NCI-H2029 (cell line): ENCODE measurements at places on chromosomes 3 and 15.

GRCh38 chr3:37028329-37028728 lies 35.0 kb downstream of the MLH1 start:
- no peak for DNase-seq

DNA sequence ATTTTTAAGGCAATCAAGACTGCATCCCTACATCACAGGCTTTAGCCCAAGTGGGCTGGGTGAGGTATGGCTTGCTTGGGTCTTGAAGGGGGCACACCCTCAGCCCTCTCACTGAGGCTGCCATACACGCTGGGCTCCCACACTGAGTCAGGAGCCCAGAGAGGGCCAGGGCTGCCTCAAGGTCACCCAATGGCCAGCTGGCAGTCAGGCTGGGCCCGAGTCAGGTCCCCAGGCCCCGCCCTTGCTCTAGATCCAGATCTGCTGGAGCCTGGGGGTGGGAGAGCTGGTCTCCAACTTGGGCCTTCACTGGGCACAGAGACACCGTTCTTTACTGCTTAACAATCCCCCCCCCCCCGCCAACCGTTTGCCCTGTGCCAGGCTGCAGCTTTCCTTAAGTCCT lies 88.1 kb downstream of the IQSEC1 start:
- DNase-seq: no peak

- no peak for DNase-seq
These were observed 472 bp downstream of the BSN start for GRCh38 chr3:49554633-49555265.

- DNase-seq: no peak
These were observed 976 bp upstream of the ABTB1 start for GRCh38 chr3:127671523-127672428.

GRCh38 chr15:91867581-91868026 lies 14.1 kb downstream of the SLCO3A1 start:
- DNase-seq: no peak

- DNase-seq: no peak
These were observed 343.3 kb downstream of the GRM7 start for GRCh38 chr3:7203969-7204847.

DNA sequence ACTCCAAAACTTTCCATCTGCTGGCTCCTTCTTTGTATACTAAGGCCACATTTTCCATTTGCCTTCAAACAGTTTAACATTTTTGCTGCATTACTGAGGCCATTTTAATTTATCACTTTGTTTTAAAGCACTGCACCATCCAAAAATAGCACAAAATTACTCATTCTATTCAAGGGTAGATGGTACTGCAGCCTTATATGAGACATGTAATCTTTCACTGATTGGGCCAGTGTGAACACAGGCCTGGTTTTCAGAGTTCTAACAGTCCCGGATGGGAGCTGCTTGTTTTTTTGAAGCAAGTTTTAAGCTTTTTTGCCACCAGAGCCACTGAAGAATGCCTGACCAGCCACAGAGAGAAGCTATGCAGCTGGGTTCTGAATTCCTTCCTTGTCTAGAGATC lies 172.3 kb upstream of the TSC22D2 start:
- no peak for DNase-seq

GRCh38 chr15:101647251-101647650 lies 4.9 kb downstream of the TM2D3 start:
- no peak for DNase-seq

DNA sequence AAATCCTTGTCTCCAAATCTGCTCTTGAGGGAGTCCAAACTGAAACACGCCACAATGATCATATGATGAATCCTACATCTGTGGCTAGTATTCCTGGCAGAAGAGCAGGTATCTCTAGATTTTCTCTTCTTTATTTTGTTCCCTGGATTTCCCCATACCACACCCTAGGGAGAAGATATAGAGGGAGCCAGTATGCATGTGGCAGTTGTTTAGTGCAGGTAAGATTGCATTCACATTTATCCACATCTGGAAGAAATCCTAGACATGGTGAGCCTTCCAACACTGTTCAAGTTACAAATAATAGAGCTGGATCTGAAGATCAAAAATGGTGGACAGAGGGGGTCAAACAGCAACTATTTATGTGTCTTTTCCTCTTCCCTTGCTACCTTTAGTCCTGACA lies 316.7 kb downstream of the ZNF385D start:
- DNase-seq: no peak

GRCh38 chr15:62828364-62828763 lies 214.2 kb upstream of the TPM1 start:
- no peak for DNase-seq

DNA sequence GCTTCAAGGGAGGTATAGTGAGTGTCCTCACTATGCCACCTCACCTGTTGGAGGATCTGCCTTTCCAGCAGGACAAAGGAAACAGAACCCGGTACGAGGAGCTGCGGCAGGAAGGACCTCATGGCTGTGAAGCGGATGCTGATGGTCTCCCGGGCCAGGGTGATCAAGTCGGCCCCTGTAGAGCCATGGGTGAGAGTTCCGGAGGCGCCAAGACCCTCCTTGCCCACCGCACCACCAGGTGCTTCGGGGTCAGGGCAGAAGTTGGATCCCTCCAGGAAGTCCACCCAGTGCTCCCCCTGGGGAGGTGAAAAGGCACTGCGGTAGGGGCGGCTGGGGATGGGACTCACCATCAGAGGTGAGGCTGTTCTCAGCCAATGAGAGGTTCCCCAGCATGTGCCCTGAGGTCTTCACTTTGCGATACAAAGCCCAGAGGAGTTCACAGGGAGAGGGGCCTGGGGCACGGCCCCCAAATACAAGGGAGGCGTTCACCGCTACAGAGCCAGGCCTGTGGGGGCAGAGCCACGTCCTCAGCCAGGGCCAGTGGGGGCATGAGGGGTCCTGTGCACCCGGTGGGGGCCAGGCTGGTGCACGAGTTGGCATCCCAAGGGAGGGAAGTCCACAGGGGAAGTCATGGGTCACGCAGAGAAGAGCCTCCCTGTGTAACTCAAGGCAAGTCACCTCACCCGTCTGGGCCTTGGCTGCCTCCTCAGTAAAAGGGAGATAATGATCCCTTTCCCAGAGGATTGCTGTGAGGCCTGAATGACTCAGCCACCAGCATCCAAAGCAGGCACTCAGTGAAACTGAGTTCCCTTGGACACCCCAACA lies 27.7 kb downstream of the C15orf39 start:
- no peak for DNase-seq

DNA sequence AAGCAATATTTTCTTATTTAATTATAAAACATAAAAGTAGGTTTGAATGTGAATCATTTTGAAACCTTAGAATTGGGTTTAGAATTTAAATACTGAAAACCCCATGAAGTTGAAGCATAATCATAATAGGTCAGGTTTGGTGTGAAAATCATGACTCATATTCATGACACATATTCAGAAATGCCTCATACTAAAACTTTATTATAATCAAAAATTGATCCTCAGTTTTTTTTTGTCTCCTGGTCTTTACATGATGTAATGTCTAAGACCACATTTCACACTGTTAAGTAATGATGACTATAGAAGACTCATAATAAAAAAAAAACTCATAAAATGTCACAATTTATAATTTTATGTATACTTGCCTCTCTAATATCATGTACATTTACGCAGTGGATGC lies 190.4 kb downstream of the FOXP1 start:
- no peak for DNase-seq
